DMS53 (cell line): ENCODE measurements at places on chromosomes 12 and 14.

DNA sequence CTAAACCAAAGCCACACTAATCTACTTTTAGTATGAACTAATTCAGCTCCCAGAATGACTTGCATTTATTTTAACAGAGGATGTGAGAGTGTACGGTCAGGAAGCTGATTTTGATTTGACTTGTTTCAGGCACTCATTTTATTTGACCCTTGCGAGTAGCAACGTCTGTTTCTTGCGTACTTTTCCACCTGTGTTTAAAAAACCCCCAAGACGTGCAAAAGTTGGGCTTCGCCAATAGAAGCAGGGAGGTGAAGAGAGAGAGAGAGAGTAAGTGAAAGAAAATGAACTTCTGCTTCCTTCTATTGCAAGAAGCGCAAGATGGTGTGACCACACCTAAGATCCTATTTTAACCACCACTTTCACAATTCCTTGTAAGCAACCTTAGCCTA, 6.7 kb upstream of the SLC15A4 start:
- no peak for DNase-seq

DNA sequence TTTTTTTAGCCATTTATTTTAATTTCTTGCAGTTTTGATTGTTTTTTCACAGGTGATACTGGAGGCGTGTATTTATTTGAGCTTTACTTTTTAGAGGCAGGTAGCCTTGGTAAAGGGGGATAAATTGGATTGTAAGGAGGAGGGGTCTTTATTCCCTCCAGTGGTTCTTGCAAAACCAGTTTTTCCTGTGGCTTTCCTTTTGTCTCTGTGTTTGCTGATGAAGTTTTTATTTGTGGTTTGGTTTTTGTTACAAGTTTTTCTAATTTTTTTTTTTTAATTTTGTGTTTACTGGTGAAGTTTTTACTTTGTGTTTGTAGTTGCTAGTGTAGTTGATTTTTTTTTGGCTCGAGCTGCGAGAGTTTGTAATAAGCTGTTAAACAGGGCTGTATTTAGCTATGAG, 278.5 kb downstream of the PRKD1 start:
- peak; percentile 41 for DNase-seq

- DNase-seq: no peak
Measured at GRCh38 chr12:21323736-21324135, 11.0 kb downstream of the SLCO1A2 start.

DNA sequence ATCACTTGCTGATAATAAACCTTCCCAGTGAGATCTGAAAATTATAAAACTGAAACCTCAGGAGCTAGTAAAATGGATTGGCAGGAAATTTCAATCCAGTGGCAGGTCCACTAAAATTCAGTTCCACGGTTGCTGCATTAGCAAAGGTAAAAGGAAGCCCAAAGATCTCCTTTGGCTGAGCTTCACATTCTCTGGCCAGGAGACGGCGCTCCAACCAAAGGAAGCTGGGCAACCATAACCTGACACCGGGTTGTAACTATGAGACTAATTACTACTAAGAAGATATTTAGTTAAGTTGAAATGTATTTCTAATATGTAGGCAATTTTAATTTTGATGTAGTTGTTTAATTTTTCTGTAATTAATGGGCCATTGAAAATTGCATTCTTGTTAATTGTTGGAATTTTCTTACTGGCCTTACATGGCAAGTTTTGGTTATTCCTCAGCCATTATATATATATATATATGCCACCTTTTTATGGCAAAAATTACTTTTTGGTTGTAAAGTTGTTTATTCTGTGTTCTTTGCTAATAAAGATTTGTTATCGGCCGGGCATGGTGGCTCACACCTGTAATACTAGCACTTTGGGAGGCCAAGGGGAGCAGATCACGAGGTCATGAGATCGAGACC, 17.0 kb downstream of the OR8S1 start:
- DNase-seq: peak; percentile 88

DNA sequence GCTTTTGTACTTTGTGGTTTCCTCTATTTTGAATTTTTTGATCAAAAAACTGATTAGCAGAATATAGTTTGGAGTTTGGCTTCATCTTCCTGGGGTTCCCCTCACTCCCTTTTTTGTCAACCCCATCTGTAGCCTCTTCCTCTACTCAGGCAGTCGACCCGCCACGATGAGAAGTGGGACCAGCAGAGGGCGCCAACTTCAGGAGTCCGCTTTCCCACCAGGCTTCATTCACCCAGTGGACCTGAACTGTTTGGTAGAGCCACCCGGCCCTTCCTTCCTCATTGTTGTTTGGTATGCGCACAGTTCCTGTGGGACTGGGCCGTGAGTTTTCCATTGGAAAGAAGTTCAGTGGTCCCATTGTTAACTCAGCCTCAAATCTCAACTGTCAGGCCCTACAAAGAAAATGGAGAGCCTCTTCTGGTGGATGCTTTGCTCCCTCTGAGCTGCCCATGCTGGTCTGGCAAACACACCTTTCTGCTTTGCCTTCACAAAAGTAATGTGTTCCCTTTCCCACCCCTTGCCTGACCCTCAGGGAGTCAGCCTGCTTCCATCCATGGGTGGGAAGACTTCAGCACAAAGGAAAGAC, 21.7 kb downstream of the TMBIM6 start:
- DNase-seq: peak; percentile 70

GRCh38 chr12:117321572-117321971, 39.9 kb downstream of the NOS1 start:
- peak; percentile 22 for DNase-seq

DNA sequence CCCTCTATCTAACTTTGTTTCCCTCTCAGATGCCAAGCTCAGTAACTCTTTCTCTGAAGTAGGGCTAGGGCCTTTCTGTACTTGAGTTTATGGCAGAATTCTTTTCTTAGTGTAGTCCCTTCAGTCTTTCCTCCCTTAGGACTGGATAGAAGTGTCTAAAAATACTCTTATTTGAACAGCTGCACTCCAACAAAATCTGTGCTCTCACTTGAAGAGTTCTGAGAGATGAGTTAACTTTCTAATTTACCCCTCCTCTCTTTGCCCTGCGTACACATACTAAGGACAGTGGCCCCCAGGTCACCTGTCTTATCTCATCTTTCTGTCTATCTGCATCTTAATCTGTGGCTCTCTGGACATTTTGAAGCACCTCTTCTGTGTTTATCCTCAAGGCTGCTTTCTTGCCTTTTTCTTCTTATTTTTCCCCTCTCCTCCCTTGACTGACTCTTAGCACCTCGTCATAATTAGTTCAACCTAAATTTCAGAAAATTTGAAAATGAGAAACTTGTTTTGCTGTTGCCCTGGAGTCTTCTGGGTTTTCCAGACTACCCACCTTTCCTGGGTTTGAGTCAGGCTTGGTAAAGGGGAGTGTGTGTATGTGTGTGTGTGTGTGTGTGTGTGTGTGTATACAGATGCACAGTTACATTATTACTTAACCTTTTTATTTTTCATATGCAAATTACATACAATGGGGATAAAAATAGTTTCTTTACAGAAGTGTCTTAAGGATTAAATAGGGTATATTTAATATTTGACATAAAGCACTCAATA, 23.9 kb downstream of the NCKAP1L start:
- no peak for DNase-seq

GRCh38 chr12:107251288-107251687, 157.9 kb upstream of the CRY1 start:
- no peak for DNase-seq

DNA sequence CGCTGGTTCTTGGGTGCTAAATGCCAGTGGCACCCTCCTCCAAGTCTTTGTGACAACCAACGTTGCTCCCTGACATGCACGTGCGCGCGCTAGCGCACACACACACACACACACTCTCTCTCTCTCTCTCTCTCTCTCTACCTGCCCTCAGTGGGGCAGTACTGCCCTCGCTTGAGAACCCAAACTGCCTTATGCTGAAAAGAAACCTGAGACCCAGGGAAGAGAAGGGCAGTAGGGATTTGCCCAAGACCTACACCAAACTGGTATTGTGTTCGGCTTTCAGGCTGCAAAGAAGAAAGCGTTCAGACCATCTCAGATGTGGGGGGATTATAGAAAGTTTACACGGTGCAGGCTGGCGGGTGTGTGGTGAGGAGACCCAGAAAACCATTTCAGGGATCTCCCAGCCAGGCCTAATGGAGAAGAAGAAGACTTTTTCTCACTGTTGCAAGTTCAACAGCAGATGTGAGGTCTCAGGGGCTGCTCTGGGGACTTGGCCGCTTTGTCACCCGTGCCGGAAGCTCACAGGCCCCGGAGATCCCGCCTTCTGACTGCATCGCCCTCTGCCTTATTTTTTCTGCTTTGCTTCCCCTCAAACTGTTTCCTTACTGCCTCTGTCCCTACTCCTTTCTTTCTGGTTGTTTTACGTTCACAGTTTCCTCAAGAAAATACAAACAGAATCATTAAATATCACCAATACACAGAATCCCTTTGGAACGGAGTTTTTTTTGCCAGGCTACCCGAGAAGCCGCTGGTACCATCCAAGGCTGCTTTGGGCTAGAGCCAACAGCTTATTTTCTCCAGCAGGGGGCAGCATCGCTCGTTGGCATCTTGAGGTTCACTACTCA, 82.4 kb downstream of the PPM1A start:
- DNase-seq: peak; percentile 85

GRCh38 chr12:106118-106591, 39.6 kb downstream of the IQSEC3 start:
- DNase-seq: peak; percentile 100

GRCh38 chr12:124143726-124144125, 151.2 kb upstream of the RFLNA start:
- no peak for DNase-seq

- peak; percentile 57 for DNase-seq
Measured at GRCh38 chr12:124717318-124717717, 146.3 kb downstream of the SCARB1 start.

GRCh38 chr14:100610511-100611217, 23.4 kb upstream of the BEGAIN start:
- peak; percentile 59 for DNase-seq

DNA sequence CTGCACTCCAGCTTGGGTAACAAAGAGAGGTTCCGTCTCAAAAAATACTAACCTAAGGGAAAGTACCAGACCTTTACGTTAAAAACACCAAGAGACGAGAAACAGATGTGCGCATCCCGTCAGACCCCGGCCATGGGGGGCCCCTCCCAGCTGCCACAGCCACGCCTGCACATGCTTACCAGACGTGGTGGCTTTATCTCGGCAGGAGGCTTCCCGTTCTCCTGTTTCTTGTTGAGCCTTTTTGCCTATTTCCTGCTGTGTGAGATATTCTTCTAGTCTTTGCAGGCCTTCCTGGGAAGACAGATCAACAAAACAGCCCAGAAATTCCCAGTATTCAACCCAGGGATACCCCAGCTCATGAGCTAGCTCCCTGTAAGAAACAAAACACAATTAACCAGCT, 23.6 kb downstream of the PGAM5 start:
- no peak for DNase-seq

DNA sequence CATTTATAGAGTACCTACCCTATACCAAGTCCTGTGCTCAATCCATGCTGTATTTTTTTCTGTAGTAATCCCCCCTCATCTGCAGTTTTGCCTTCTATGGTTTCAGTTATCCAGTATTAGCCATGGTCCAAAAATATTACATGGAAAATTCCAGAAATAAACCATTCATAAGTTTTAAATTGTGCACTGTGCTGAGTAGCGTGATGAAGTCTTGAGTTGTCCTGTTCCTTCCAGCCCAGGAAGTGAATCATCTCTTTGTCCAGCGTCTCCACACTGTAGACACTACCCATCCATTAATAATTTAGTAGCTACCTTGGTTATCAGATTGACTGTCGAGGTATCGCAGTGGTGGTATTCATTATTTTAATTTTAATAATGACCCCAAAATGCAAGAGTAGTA, 54.2 kb downstream of the SUDS3 start:
- no peak for DNase-seq

DNA sequence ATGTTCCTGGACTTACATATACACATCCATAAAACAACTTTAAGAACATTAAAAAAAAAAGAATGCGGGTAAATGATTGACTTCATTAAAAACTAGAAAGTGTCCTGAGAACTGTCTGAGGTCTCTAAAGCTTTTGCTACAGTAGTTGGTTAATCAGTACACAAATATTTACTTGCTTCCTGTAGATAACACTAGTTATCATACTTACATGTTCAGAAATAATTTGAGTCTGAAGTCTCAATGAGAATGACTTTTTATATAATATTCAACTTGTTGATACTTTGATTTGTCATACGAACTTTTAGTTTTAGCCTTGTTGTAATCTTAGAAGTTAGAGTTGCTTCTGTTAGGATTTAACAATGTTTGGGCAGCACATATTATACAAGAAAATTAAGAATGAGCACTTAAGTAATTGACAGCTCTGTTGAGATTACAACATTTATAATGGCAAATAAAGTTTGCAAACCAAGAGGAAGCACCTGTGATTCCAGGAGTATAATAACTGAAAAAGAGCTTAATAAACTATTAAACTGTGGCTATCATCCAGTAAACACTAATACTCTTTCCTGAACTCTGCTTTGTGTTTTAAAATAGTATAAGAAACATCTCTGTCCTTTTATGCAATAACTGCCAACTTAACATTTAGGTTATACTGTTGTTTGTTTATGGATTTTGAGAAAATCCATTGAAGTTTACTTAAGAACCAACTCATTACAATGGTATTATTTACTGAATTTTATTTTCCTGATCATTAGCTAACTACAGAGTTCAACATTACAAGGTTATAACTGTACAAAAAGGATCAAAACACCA, 131.7 kb downstream of the MIPOL1 start:
- DNase-seq: peak; percentile 27

DNA sequence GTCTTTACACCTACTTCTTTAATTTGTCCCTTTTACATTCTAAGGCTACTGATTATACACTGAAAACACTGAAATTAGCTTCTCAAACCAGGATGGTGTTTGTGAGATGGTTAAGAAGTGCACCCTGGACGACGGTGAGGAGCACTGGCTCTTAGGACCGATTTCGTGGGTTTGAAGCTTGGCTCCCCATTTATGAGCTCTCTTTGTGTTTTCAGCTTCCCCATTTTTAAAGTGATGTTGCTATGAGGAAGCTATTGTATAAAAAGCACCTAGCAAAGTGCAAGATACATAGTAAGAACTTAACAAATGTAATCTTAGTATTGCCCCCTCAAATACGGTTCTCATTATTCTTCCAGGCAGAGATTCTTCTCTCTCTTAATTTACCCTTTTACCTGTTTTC, 4.7 kb downstream of the NFYB start:
- no peak for DNase-seq

- DNase-seq: no peak
Measured at GRCh38 chr14:91238085-91238484, 6.4 kb downstream of the GPR68 start.

- peak; percentile 66 for DNase-seq
Measured at GRCh38 chr12:53381731-53382630, 2.0 kb downstream of the SP1 start.

GRCh38 chr12:68932128-68932960, 627 bp downstream of the CPM start:
- peak; percentile 81 for DNase-seq

GRCh38 chr12:116603546-116604177, 44.5 kb downstream of the MAP1LC3B2 start:
- DNase-seq: no peak
